ENCODE measurements at places on chromosomes 6 and 20. TPM values are rescaled to one million over a fixed set of nuclear protein-coding genes. Genes with fewer than 3 reads are reported as not detected.

DNA sequence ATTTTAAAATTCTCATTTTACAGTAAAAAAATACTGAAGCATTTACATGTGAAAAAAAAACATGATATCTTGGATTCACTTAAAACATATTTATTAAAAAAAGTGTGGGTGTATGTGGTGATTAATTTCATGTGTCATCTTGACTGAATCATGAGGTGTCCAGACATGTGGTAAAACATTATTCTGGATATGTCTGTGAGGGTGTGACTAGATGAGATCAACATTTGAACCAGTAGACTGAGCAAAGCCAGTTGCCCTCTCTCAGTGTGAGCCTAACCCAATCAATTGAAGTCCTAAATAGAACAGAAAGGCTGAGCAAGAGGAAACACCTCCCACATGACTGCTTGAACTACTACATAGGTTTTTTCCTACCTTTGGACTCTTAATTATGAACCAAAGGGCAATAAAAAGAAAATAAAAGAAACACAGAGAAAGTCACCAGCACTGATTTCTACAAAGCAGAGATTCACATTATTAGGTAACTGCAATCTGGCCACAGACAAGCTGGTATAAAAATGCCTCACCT lies 90.5 kb upstream of the VGLL2 start:
- DNase-seq = no peak

GRCh38 chr6:64538722-64539121 lies 903.1 kb downstream of the PHF3 start:
- no peak for DNase-seq

GRCh38 chr6:13033145-13033544 lies 295.2 kb downstream of the TBC1D7 start:
- no peak for DNase-seq

- DNase-seq = no peak
These were observed 74.1 kb upstream of the TCF21 start for GRCh38 chr6:133814797-133815196.

Gene VWA7
- 1.7 TPM for total RNA-seq

Gene CLPSL1
- not detected for total RNA-seq
